Epithelial cell of proximal tubule (primary cell): ENCODE measurements at places on chromosomes 7 and 10. TPM values are rescaled to one million over a fixed set of nuclear protein-coding genes. Genes with fewer than 3 reads are reported as not detected.
A peak's percentile ranks its signal among the peaks of the same experiment; 100 is the strongest.

Gene CLDN4
- 277 and 503 TPM in 2 replicates for total RNA-seq

Gene MYL10
- total RNA-seq: not detected in 2 replicates

- no peak for DNase-seq
Observed at GRCh38 chr10:72323771-72324191, 30.9 kb downstream of the DNAJB12 start.

Gene CLCN1
- not detected in 2 replicates for total RNA-seq

- no peak for DNase-seq
Observed at GRCh38 chr10:98418665-98419468, 3.9 kb upstream of the PYROXD2 start.

- DNase-seq: no peak
Observed at GRCh38 chr10:99832439-99832838, 50.0 kb downstream of the ABCC2 start.

GRCh38 chr10:127694580-127695193, 42.3 kb upstream of the FOXI2 start:
- DNase-seq: no peak

Gene CREM
- 26.9 and 32.3 TPM in 2 replicates for total RNA-seq

Gene SLC26A3
- total RNA-seq: not detected in 2 replicates

Gene OR2A7
- 2.0 and 8.0 TPM in 2 replicates for total RNA-seq

DNA sequence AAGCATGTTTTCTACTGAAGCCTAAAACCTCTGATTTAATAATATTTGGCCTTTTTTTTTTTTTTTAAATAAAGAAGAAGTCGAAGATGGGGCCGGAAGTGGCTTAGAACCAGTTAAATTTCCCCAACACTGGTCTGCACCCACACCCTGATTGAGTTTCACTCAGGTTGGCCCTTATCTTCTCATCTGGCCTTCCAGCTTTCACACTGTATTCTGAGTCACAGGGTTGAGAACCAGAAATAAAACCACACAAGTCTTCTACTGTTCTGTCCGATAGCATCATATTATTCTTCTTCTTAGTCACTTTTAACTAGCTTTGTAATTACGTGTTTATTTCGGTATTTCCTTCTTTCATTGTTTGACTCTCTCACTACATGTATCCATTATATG, 9.9 kb downstream of the ZNF365 start:
- DNase-seq: no peak

GRCh38 chr7:128275681-128276080, 34.6 kb downstream of the LEP start:
- no peak for DNase-seq

DNA sequence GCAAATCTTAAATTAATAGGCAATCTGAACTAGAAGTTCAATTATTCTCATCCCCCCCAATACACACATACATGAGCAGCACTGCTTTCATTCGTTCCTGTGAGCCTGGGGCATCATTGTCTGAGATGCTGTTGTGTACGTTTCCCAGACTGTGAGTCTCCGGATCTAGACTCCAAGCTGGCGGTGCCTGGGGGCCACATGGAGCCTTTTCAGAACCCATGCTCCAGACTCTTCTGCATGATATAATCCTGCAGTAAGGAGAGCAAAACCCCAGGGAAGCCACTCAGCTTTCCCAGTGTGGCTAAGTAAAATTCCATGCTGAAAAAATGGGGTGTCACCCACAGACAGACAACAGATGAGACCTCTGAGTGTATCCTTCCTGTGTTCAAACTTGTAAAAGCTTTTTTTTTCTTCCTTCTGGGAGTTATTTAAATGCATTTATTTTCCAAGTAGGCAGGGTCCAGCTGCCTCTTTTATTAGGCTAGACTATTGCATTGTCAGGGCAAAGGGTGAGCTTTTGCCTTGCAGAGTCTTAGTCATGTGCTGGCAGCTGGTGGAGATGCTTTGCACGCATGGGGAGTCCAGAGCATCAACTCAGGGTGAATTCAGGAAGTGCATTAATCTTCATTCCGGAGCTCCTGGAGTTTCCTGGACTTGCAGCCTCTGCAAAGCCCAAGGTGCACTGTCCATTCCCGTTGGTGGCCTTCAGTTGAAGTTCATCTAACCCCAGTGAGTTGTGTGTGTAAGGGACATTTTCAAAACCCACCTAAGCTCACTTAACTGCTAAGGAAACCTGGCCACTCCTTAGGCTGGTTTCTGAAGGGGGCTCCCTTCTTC, 185.7 kb upstream of the ADO start:
- no peak for DNase-seq

- no peak for DNase-seq
Observed at GRCh38 chr7:29106669-29106988, 39.7 kb downstream of the CPVL start.

Gene PMS2
- 12.3 and 14.3 TPM in 2 replicates for total RNA-seq

DNA sequence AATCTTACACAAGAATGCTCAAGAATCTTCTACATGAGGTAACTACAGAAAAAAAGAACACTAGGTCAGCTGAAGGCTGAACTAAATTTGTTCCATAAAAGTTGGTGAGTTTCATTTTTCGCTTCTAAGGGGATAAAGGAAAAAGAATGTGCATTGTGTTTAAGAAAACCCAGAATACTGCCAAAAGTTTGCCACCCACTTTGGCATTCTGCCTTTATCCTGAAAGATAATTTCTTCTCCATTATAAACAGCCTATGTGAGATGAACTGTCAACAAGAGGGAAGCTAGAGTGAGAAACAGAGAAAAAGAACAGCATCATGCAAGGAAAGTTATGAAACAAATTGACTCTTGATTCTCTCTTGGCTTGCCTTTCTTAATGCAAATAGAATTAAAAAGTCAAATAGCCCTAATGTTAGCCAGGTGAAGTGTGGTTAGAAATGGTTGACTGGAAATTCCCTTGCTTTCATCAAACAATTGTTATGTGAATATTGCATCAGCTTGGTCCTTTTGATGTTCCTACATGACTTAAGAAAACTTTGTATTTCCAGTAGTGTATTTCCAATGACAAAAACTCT, 25.8 kb downstream of the STEAP1 start:
- peak; percentile 66 for DNase-seq
